ENCODE measurements at places on chromosomes 13 and 19.

DNA sequence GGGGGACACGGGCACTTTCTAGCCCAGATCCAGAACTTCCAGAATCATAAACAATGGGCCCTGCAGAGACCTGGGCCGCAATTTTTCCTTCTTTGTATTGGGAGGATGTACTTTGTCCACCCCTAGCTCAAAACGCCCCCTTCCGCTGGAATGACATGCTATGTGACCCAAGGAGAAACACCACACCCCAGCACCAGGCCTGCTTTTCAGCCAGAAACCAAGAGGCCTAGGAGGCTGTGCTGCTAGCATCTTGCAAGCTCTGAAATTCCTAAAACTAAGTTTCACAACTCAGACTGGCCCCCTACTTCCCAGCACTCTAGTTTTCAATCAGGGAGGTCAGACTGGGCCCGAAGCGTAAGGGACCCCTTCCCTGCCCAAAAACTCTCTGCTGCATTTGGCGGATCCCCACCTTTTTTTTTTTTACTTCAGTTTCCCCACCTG, 538 bp downstream of the LSM4 start:
- peak overlapping the region; percentile 90 for H3K27ac ChIP-seq
- peak overlapping the region; percentile 54 for H3K4me3 ChIP-seq
- peaks cover 14% of the 10 kb centered on the region for H3K4me1 ChIP-seq
- H3K36me3 ChIP-seq, result no peaks in the 10 kb centered on the region
- H3K27me3 ChIP-seq, result no peaks in the 10 kb centered on the region

DNA sequence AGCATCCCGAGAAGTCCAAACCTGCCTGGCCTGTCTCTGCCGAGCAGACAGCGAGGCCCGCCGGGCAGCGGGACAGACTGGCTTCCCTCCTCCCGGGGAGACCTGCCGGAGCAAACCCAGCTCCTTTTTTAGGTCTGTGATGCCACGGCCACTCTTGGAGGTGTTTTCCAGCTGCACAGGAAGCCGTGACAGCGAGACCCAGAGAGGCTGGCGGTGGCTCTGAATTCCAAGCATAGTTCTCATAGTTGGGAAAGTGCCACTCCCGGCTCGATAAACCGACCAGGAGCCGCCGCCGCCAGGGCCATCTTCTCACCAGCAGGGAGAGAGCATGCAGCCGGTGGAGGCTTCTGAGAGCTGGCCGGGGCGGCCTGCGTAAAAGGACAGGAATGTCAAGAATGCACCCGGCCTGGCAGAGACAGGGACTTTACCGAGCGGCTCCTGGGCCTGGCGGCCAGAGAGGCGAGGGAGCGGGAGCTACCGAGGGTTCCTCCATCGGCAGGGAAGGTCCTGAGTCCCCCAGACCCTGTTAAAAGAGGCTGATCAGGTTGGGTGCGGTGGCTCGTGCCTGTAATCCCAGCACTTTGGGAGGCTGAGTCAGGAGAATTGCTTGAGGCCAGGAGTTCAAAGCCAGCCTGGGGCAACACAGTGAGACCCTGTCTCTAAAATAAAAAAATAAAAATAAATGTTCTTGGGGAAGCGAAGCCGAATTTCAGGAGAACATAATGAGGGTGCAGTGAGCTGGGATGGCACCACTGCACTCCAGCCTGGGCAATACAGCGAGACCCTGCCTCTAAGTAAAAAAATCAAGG, 64.9 kb downstream of the GADD45B start:
- peak overlapping the region; percentile 0 for H3K4me3 ChIP-seq
- peak overlapping the region; percentile 88 for H3K27ac ChIP-seq
- H3K27me3 ChIP-seq, result no peaks in the 10 kb centered on the region
- H3K36me3 ChIP-seq, result no peaks in the 10 kb centered on the region

- H3K27ac ChIP-seq, result no peak overlapping the region
- no peaks in the 10 kb centered on the region for H3K27me3 ChIP-seq
- no peaks in the 10 kb centered on the region for H3K36me3 ChIP-seq
Measured at GRCh38 chr13:22700246-22700887, 480.4 kb upstream of the SGCG start.

GRCh38 chr13:25857830-25858229, 194.0 kb downstream of the SHISA2 start:
- H3K27me3 ChIP-seq, result no peaks in the 10 kb centered on the region
- H3K4me3 ChIP-seq, result no peak overlapping the region
- no peaks in the 10 kb centered on the region for H3K4me1 ChIP-seq
- no peaks in the 10 kb centered on the region for H3K36me3 ChIP-seq
- H3K27ac ChIP-seq, result no peak overlapping the region

- no peaks in the 10 kb centered on the region for H3K4me1 ChIP-seq
- no peaks in the 10 kb centered on the region for H3K36me3 ChIP-seq
- no peak for DNase-seq
- no peak overlapping the region for H3K27ac ChIP-seq
- no peaks in the 10 kb centered on the region for H3K27me3 ChIP-seq
- no peak overlapping the region for H3K4me3 ChIP-seq
Measured at GRCh38 chr13:90591260-90591926, 756.1 kb upstream of the MIR17HG start.

GRCh38 chr19:40388481-40388880, 1.5 kb downstream of the HIPK4 start:
- no peak for DNase-seq
- no peaks in the 10 kb centered on the region for H3K4me1 ChIP-seq
- no peak overlapping the region for H3K4me3 ChIP-seq
- H3K36me3 ChIP-seq, result no peaks in the 10 kb centered on the region
- no peaks in the 10 kb centered on the region for H3K27me3 ChIP-seq

GRCh38 chr13:70896136-70896535, 787.9 kb upstream of the KLHL1 start:
- no peak for DNase-seq
- no peaks in the 10 kb centered on the region for H3K27me3 ChIP-seq
- H3K4me1 ChIP-seq, result no peaks in the 10 kb centered on the region

DNA sequence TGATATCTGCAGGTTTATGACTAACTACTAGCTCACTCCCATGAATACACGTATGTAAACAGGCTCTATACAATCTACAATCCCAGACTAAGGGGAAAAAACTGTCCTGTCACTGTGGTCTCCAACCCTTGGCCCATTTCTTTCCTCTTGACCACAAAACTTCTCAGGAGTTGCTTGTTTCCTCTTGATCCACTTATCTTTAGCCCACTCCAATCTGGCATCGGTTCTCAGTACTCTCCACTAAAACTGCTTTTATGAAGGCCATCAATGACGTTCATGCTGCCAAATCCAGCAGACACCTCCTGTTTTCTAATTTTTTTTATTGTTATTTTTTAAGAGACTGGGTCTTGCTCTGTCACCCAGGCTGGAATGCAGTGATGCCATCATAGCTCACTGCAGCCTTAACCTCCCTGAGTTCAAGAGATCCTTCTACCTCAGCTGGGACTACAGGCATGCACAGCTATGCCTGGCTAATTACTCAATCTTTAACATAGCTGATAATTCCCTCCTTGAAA, 31.9 kb upstream of the USPL1 start:
- H3K27ac ChIP-seq, result no peak overlapping the region
- no peaks in the 10 kb centered on the region for H3K36me3 ChIP-seq
- no peak overlapping the region for H3K4me3 ChIP-seq
- no peaks in the 10 kb centered on the region for H3K4me1 ChIP-seq

DNA sequence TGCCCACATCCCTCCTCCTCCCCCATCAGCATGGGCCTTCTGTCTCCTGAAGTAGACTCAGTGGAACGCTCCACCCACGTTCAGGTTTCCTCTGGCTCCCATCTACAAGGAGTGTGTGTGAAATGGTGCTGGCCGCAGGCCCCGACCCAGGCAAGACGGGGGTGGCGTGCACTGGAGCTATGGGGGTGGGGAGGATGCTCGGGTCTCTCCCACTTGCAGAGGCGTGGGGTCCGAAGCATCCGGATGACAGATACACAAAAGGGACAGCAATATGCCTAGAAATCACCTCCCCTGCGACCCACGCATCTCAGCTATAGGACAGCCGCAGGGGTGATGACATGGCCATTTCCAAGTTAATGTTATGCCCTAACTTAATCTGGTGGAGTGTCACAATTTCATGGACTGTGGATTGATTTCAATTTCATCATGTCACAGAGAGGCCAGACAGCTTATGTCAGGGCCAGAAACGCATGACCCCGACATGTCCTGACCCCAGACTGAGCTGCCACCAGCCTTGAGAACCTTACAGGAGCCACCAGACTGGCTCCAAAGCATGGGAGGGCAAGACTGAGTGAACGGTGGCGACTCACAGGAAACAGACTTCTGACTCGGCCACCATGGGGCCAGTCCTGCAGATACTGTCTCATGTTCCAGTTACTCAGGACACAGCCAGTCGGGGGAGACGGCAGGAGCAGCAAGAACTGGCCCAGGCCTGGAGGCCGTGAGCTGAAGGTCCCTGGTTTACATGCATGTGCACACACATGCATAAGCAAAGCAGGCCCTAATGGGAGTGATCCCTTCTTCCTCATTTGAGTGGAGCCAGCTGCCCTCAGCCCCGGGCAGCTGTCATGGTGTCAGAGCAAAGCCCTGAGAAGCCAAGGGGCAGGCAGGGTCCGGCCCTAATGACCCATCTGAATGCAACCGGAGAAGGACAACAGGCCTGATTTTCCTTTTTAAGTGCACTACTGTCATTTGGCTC, 82.2 kb downstream of the SLC7A1 start:
- H3K4me1 ChIP-seq, result no peaks in the 10 kb centered on the region
- H3K36me3 ChIP-seq, result peaks cover 10% of the 10 kb centered on the region
- no peak overlapping the region for H3K27ac ChIP-seq
- H3K4me3 ChIP-seq, result no peak overlapping the region

DNA sequence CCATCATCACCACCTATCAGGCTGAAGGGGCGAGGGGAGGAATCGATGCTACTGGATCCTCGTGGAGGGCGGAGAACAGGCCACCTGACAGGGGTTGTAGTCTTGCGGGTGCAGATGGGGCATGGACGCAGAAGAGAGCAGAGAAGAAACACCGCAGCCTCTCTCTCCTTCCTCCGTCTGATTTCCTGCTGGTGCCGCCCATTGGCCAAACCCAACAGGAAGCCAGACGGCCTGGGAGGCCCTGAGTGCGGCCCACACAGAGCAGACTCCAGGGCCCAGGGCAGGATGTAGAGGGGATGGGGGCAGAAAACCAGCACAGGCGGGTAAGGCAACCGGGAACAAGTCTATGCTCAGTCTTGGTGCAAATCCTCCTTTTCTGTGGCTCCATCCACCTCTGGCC, 15.4 kb downstream of the CEBPA start:
- no peak overlapping the region for H3K27ac ChIP-seq
- no peak overlapping the region for H3K4me3 ChIP-seq
- no peaks in the 10 kb centered on the region for H3K36me3 ChIP-seq
- no peaks in the 10 kb centered on the region for H3K4me1 ChIP-seq

DNA sequence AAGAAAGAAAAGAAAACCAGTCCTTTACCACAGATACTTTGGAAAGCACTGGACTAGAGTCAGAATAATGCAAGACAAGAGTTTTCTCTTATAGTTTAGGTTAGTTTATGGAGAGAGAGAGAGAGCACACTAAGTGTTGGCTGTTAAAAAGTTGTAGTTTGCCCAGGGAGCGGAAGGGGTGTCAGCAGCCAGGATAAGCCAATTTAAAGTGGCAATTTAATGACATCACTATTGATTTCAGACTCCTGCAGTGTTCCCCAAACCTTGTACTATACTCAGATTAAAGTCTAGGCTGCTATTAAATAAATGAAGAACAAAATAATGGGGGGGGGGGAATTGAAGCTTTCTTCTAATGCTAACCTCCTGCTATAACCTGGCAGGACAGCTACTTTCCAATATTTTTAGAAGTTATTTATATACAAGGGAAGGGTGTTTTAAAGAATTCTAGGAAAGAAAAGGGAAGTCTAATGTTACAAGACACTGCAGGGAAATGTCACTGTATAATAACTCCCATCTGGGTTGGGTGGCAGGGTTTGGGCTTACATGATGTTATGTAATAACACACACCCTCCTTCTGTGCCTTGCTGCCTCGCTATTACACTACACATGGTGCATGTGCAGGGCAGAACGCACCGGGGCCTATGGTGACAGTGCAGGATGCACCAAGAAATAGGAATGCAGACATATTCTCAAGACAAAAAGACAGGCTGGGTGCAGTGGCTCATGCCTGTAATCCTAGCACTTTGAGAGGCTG, 19.9 kb downstream of the TPT1 start:
- DNase-seq, result no peak
- H3K4me3 ChIP-seq, result no peak overlapping the region
- H3K36me3 ChIP-seq, result no peaks in the 10 kb centered on the region

- no peak overlapping the region for H3K27ac ChIP-seq
- no peak overlapping the region for H3K4me3 ChIP-seq
- H3K27me3 ChIP-seq, result no peaks in the 10 kb centered on the region
- H3K4me1 ChIP-seq, result no peaks in the 10 kb centered on the region
- DNase-seq, result no peak
Measured at GRCh38 chr13:97194479-97194878, 27.7 kb upstream of the MBNL2 start.

DNA sequence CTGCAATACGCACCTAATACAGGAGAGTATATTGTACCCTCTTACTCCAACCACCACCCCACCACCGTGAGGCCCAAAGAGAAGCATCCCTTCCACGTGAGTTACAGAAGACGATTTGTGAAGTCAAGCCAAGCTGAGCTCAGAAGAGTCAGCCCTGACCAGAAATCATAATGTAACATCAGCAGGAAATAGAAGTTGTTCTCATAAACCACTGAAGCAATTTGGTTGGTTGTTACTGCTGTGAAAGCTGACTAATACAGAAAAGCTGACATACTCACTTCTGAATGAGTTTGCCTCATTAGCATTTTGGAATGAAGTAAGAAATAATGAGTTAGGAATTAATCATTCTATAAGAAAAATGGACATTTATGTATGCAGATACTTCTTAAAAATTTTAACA, 749.4 kb upstream of the SLC10A2 start:
- no peaks in the 10 kb centered on the region for H3K27me3 ChIP-seq
- no peak for DNase-seq
- H3K36me3 ChIP-seq, result no peaks in the 10 kb centered on the region
- no peaks in the 10 kb centered on the region for H3K4me1 ChIP-seq
- H3K4me3 ChIP-seq, result no peak overlapping the region

DNA sequence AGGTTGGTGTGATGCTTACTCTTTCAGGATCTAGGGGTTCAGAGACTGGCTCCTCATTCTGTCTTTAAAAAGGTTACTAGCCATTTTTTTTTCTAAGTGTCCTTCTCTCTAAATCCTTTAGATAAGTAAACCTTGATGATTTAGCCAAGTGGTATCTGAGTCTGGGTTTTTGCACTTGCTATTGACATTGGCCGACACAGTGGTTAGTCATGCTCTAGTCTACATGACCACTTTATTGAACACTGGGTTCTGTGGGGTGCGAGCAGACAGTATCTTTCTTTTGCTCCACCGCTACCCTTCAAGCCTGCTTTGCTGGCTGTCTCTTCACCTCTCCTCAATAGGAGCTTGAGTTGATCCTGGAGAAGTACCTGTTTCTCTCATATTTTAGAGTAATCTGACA, 6.2 kb upstream of the NUP58 start:
- no peaks in the 10 kb centered on the region for H3K36me3 ChIP-seq
- no peaks in the 10 kb centered on the region for H3K4me1 ChIP-seq
- no peak overlapping the region for H3K27ac ChIP-seq
- H3K4me3 ChIP-seq, result no peak overlapping the region
- DNase-seq, result no peak

GRCh38 chr19:42411581-42412178, 15.5 kb downstream of the LIPE start:
- H3K27me3 ChIP-seq, result no peaks in the 10 kb centered on the region
- H3K4me1 ChIP-seq, result no peaks in the 10 kb centered on the region
- H3K4me3 ChIP-seq, result no peak overlapping the region
- no peak overlapping the region for H3K27ac ChIP-seq
- H3K36me3 ChIP-seq, result no peaks in the 10 kb centered on the region

- no peaks in the 10 kb centered on the region for H3K36me3 ChIP-seq
- no peak overlapping the region for H3K4me3 ChIP-seq
- peaks cover 8% of the 10 kb centered on the region for H3K4me1 ChIP-seq
- H3K27ac ChIP-seq, result peak overlapping the region; percentile 92
- DNase-seq, result peak; percentile 44
Measured at GRCh38 chr19:50838239-50838638, 4.9 kb upstream of the KLK15 start.

Measured in prostate gland (tissue), 2 donors.